Left colon (tissue), 2 donors: ENCODE measurements at places on chromosomes 13 and 19.

DNA sequence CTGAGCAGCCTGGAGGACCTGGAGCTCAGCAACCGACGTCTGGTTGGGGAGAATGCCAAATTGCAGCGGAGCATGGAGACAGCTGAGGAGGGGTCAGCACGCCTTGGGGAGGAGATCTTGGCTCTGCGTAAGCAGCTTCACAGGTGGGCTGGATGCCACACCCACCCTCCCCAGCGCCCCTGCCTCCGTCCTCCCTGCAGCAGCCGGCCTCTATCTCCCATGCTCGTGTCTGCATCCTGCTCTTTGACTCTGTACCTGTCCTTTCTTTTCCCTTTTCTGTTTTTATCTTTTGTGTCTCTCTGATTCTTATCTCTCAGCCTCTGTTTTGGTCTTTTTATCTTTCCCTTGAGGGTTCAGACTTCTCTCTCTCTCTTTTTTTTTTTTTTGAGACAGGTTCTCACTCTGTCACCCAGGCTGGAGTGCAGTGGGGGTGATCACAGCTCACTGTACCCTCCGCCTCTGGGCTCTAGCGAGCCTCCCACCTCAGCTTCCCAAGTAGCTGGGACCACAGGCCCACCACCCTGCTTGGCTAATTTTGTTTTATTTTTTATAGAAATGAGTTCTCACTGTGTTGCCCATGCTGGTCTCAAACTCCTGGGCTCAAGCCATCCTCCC, 10.1 kb downstream of the KASH5 start:
- no peak for DNase-seq

DNA sequence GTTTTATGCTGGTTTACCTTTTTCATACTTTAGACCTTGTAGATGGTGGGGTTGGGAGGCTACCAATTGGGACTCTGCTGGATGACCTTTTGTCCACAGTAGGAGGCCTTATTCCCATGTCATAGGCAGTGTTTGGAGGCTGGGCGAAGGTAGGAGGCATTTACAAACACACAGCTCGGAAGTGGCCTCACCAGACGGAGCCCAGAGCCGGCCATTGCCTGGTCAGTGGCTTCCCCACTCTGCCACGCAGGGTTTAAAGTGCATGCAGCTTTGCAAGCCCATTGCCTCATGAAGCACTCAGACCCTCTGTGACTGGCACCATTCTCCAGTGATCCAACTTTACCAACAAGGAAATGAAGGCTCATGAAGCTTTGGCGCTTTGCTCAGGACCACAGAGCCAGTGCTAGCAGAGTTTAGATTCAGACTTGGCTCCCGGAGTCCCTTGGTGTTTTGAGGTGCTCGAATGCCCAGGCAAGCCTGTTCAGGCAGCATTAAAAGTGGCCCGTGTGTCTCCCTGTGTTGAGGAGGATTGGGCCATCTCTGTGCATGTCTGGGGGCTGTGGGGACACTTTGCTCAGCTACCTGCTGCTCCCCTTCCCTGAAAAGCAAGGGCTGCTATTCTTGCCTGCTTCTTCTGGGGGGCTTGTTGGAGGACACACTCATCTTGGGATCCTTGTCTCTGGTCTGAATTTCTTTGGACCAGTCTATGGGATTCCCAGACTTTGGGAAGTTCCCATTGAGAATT, 148.7 kb downstream of the ZNF536 start:
- no peak for DNase-seq

GRCh38 chr13:31374682-31375081, 174.9 kb downstream of the B3GLCT start:
- DNase-seq: no peak

DNA sequence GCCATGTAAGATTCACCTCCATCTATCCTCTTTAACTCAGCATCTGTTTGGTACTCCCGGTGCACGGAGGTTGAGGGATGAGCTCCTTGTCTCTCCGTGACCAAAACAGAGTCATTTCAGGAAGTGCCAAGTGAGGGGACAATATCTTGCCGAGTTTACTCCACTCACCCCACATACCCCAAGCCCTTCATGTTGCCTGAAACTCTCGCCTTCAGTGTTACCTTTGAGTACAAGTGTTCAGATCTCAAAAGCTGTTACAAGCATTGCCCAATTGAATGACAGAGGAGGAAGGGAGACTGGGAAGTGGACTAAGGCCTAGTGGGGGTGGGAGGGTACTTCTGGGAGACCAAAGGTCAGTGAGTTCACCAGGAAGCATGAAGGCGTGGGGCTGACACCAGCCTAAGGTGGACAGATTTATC, 6.0 kb upstream of the SIGLEC12 start:
- no peak for DNase-seq

- DNase-seq: no peak
Measured at GRCh38 chr13:87674247-87674738, 3.1 kb downstream of the SLITRK5 start.

DNA sequence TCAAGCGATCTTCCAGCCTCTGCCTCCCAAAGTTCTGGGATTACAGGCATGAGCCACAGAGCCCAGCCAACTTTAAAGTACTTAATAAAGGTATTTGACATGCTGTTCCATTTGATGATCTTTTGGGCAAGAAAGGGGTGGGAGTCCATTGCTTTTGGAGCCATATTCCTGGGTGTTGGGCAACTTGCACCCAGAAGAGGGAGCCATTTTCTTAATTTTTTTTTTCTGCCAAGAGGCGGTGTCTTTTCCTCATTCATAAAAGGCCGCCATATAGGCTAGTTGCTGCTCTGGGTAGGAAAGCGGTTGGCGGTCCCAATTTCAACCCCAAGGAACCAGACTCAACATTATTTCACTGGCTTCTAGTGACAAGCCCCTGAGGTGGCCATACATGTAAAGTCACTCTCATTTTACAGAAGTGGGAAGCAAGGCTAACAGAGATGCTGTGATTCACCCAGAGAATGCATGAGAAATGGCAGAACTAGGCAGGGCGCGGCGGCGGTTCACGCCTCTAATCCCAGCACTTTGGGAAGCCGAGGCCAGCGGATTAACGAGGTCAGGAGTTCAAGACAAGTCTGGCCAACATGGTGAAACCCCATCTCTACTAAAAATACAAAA, 139.6 kb downstream of the CACNA1A start:
- DNase-seq: no peak

DNA sequence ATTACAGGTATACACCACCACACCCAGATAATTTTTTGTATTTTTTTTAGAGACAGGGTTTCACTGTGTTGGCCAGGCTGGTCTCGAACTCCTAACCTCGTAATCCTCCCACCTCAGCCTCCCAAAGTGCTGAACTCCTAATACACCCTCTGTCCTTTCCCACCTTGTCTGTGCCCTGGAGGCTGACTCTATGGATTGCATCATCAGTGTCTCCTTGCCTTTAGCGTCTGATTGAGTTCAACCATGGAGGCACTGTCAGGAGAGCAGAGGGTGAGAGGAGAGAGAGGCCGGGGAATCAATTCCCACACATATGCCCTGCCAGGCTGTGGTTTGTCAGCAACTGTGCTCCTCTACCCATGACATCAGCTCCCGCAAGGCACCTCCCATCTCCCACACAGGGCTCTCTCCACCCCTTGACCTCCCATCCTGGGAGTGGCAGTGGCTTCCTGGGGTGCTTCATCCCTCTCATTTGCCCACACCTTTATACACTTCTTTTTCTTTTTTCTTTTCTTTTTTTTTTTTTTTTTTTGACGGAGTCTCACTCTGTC, 12.6 kb upstream of the LILRB4 start:
- DNase-seq: no peak

DNA sequence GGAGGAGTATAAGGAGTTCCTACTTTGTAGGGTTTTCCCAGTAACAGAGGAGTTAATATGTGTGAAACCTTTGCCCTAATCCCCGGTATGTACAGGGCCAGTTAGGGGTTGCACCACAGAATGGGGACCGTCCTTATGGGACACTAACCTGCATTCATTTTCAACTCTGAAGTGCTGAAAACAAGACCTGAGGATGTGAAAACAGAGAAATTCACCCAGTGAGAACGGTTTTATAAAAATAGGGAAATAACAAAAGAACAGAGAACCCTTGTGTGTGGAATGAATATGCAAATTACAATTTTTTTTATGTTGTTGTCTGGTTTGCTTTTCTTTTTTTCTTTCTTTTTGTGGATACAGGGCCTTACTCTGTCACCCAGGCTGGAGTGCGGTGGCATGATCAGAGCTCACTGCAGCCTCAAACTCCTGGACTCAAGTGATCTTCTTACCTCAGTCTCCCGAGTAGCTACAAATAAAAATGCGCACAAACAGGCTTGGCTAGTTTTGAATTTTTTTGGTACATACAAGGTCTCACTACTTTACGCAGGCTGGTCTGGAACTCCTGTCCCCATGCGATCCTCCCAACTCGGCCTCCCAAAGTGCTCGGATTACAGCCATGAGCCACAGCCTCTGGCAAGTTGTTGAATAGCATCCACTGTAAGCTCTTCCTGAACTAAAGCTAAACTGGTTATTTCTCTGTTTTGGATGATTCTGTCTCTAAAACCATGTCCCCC, 10.6 kb downstream of the CLC start:
- no peak for DNase-seq

- no peak for DNase-seq
Measured at GRCh38 chr13:98997738-98998641, 20.1 kb upstream of the DOCK9 start.

GRCh38 chr13:27396252-27396846, 28.1 kb upstream of the GTF3A start:
- no peak for DNase-seq

DNA sequence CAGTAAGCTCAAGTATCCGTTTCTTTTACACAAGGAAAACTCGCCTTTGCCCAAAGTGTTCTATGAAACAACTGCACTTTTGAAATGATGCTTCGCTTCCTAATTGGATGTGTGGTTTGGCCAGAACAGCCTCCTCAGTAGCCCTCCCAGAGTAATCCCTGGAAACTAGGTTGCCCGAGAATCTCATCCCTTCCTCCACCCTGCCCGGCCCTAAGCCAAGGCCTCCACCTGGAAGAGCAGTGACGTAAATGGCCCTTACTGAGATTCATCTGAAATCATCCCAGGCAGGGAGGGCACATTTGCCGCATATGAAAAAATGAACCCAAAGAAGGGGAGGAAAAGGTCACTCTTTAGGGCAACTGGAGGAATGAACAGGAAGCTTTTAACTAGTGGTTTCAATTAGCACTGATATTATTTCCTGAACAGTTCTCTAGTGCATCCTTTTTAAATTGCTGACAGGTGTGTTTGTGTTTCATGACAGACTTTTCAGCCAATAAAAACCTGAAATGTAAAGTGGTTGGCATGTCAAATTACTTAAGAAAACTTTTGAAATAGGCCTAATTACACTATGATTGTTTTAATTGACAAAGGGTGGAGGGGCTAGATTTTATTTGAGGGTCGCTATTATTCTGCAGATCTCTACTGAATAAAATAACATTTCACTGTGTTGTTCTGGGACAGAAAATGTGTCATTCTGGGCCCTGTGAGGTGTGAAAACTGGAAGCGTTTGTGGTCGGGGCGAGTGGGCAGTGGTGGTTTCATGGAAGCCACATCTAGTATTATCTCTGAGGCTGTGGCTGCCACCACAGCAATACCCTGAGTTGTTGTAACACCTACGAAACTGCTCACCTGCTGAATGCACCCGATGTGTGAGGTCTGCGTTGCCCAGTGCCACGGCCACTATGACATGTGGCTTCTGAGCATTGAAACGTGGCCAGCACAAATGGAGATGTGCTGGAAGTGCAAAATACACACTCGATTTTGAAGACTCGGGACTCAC, 112.1 kb downstream of the ZIC5 start:
- no peak for DNase-seq

- no peak for DNase-seq
Measured at GRCh38 chr13:29861694-29862110, 11.3 kb upstream of the UBL3 start.

- peak; percentile 6 for DNase-seq
Measured at GRCh38 chr19:13428352-13428751, 77.9 kb downstream of the CACNA1A start.

- DNase-seq: no peak
Measured at GRCh38 chr19:13284929-13285928, 135.0 kb downstream of the IER2 start.

DNA sequence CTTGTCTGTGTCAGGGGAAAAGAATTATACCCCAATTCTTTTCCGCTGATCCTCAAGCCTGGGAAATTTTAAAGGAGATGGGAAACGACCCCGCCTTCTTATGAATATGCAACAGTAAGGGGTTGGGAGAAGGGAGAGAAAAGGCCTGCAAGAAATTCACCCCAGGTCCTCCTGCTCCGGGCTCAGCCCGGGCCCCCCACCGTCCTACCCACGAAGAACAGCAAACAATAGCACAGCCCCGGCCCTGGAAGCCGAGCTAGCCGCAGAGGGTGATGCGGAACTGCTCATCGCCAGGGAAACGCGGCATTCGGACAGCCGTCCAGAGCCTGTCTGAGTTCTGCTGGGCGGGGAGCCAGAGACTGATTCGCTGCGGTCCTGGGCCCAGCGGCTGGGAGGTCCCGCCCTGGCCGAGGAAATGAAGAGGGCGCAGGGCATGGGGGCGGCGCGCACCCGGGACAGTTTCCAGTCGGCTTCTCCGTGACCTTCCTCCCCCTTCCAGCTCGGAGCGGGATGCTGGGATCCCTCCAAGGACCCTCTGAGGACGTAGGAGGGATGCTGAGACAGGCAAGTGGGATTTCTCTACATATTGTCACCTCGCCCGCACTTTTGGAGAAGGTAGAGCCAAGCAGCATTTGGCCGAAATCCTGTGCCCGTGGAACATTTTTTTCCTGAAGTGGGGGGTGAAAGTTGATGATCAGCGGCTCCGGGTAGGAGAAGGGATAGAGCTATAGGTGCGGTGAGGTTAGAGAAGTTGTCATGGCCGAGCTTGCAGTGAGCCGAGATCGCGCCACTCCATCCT, 82.3 kb upstream of the C1QTNF9B start:
- DNase-seq: peak; percentile 75

DNA sequence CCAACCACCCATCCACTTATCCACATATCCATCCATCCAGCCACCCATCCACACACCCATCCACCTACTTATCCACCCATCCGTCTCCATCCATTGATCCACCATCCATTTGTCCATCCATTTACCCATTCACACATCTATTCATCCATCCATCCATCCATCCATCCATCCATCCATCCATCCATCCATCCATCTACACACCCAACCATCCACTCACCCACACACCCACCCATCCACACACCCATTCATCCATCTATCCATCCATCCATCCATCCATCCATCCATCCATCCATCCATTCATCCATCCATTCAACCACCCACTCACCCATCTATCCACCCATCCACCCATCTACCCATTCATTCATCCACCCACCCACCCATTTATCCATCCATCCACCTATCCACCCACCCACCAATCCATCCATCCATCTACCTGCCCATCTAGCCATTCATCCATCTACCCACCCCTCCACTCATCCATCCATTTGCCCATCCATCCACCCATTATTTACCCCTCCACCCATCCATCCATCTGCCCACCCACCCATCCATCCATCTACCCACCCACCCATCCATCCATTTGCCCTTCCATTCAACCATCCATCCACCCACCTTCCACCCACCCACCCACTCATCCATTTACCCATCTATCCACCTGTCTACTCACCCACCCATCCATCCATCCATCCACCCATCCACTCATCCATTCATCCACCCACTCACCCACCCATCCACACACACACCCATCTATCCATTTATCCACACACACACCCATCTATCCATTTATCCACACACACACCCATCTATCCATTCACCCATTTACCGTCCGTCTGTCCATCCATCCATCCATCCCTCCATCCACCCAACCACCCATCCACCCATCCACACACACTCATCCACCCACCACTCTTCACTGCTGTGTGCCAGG, 2.5 kb upstream of the TMPRSS9 start:
- no peak for DNase-seq
